ENCODE measurements at places on chromosomes 13 and 19. TPM values are rescaled to one million over a fixed set of nuclear protein-coding genes. Genes with fewer than 3 reads are reported as not detected.

The SBSN gene
- polyA plus RNA-seq, result 1.1 TPM

The SPACA4 gene
- polyA plus RNA-seq, result not detected

The CYP2F1 gene
- polyA plus RNA-seq, result not detected

The SIGLECL1 gene
- not detected for polyA plus RNA-seq

The GRK1 gene
- polyA plus RNA-seq, result not detected

The RASIP1 gene
- 44.9 TPM for polyA plus RNA-seq

The NLRP9 gene
- not detected for polyA plus RNA-seq

The ATP13A1 gene
- 17.3 TPM for polyA plus RNA-seq

The GPR12 gene
- polyA plus RNA-seq, result 0.05 TPM

The NANOS3 gene
- not detected for polyA plus RNA-seq

DNA sequence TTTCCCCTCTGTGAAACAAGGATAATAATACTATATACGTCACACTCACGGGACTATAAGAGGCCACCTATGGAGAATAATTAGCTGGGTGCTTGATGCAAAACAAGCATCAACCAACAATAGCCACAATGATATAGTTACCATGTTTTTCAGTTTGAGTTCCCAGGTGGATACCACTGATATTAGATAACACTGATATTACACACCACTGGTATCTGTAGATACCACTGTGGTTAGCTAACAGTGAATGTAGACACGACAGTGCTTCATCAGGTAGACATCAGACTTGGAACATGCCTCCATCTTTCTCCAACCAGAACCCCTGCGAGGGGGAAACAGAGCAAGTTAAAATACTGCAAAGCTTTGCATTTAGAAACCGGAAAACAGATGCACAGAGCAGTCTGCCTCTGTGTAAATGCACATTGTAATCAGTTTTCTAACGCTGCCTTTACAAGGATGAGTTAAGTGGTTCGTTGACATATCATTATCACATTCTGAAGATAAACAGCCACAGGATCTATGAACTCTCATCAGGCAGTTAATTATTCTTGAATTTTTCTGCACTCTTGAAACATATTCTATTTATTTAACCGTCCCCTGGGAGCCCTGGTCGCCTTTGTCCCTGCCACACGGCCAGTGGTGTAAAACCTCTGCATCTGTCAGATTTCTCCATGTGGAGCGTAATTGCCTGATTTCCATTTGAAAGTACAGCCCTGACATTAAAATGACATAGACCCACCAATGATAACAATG, 80.7 kb downstream of the RNASEH2B start:
- H3K36me3 ChIP-seq, result no peaks in the 10 kb centered on the region
- no peak overlapping the region for H3K4me3 ChIP-seq
- H3K27ac ChIP-seq, result no peak overlapping the region
- H3K4me1 ChIP-seq, result peaks cover 43% of the 10 kb centered on the region
- no peaks in the 10 kb centered on the region for H3K27me3 ChIP-seq

DNA sequence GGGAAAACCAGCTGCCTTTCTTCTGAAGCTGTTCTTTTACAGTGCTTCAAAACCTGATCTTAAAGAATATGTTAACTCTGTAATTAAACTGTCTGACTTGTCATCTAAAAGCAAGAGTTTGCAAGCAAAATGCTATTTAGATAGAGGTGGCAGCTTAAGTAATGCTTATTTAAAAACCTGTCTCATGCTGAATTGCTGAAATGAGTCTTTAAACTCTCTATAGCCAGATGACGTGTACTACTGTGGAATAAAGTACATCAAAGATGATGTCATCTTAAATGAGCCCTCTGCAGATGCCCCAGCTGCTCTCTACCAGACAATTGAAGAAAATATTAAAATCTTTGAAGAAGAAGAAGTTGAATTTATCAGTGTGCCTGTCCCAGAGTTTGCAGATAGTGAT, 22.9 kb downstream of the ITM2B start:
- no peaks in the 10 kb centered on the region for H3K27me3 ChIP-seq
- H3K36me3 ChIP-seq, result peaks cover 75% of the 10 kb centered on the region
- peaks cover 67% of the 10 kb centered on the region for H3K4me1 ChIP-seq

- no peak overlapping the region for H3K27ac ChIP-seq
- H3K36me3 ChIP-seq, result peaks cover 89% of the 10 kb centered on the region
- H3K4me1 ChIP-seq, result no peaks in the 10 kb centered on the region
- H3K4me3 ChIP-seq, result no peak overlapping the region
- no peaks in the 10 kb centered on the region for H3K27me3 ChIP-seq
Observed at GRCh38 chr13:110206185-110206584, 100.8 kb downstream of the COL4A1 start.

DNA sequence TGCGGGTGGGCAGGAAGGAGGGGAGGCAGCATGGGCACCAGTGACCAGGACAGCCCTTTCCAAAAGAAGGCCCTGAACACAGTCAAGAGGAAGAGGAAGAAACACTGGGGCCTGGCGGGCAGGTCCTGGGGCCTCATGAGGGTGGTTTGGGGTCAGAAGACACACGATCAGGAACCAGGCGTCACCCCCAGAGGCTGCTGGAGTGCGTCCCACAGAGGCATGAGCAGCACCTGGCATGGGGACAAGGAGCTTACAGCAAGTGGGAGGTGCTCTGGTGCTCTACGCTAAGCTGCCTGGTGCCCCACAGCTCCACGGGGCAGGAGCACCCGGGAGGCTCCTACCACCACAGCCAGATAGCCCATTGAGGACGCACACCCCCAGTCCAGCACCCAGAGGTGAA, 20.0 kb downstream of the ELL start:
- no peak overlapping the region for H3K4me3 ChIP-seq
- H3K36me3 ChIP-seq, result no peaks in the 10 kb centered on the region
- H3K4me1 ChIP-seq, result peaks cover 95% of the 10 kb centered on the region

GRCh38 chr19:19528721-19529490, at the start of gene YJEFN3:
YJEFN3 (plus strand) TSS chr19:19528911; CDS start chr19:19528933, 22 bp downstream.
- no peaks in the 10 kb centered on the region for H3K27me3 ChIP-seq
- no peak within 1 kb of the TSS for H3K4me3 ChIP-seq
- no peak for DNase-seq
- no peak within 1 kb of the TSS for H3K27ac ChIP-seq
- H3K4me1 ChIP-seq, result peaks cover 50% of the 10 kb centered on the region

- H3K36me3 ChIP-seq, result no peaks in the 10 kb centered on the region
- H3K4me1 ChIP-seq, result peaks cover 51% of the 10 kb centered on the region
- H3K4me3 ChIP-seq, result peak within 1 kb of the TSS; percentile 20
- no peak within 1 kb of the TSS for H3K27ac ChIP-seq
- no peak for DNase-seq
Observed at GRCh38 chr19:10517361-10517759, at the start of gene S1PR5. S1PR5 (minus strand) TSS chr19:10517447; CDS start chr19:10515011, 2,436 bp downstream.

DNA sequence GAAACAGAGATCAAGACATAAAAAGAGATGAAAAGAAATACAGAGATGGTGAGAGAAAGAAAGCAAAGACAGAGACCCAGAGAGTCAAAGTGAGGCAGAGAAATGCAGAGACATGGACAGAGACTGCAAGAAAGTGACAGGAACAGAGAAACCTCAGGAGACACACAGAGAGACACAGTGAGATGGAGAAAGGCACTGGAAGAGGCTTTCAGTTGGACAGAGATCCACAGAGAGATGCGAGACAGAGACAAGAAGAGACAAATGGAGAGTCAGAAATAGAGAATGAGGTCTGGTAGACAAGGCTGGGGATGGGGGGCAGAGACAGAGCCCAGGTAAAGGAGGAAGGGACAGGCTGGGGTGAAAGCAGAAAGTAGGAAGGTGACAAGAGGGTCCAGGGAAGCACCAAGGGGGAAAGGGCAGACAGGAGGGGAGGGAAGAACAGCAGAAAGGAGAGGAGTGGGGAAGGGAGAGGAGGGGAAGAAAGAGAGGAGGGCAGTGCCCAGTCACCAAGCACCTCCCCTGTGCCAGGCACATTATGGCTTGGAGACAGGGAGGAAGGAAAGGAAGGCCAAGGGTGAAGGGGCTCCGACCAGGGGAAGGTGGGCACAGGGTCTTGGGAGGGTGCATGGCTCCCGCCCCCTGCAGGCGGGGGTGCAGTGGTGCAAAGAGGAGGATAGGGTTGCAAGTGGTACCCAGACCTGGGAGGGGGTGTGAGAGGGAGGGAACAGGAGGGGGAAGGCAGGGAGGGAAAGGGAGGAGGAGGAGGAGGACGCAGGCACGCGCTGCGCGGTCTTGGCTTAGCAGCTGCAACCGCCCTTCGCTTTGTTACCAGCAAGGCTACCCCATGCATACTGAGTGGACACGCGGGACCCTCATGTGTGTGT, 38.4 kb downstream of the DEDD2 start:
- H3K36me3 ChIP-seq, result no peaks in the 10 kb centered on the region
- peak; percentile 31 for DNase-seq
- H3K27me3 ChIP-seq, result peaks cover 63% of the 10 kb centered on the region
- no peak overlapping the region for H3K4me3 ChIP-seq
- no peak overlapping the region for H3K27ac ChIP-seq

DNA sequence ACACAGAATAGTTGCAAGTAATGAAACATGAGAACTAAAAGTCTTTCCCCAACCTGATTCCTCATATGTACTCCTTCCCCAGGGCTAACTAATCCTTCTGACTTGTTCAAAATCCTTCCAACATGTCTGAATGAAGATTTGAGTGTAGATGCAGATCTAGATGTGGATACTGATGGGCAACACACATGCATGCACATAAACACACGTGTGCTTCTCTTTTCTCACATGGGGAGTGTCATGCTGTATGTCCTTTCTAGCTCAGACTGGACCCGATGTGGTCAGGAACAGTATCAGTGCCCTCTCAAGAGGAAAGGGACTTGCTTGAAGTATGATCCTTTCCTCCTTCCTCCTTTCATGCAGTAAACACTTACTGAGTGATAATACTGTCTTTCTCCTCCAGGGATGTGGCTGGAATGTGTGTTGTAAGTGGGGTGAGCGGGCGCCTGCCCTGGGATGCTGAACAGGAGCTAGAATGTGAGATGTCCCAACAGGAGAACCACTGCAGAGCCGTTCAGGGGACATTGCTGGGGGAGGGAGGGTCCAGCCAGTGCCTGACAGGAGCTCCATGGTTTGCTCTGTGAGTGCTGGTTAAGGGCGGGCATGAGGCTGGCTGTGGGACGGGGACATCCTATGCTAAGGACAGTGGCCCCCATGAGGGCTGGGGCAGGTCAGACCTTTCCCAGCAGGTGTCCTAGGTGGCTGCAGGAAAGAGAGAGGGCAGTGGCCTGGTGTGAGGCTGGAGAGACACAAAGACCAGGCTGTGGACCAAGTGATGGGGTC, 146.9 kb downstream of the TEX29 start:
- no peak for DNase-seq
- H3K27me3 ChIP-seq, result peaks cover 79% of the 10 kb centered on the region
- H3K36me3 ChIP-seq, result no peaks in the 10 kb centered on the region
- H3K27ac ChIP-seq, result no peak overlapping the region

- peak within 1 kb of the TSS; percentile 96 for H3K27ac ChIP-seq
- H3K4me1 ChIP-seq, result peaks cover 78% of the 10 kb centered on the region
- DNase-seq, result no peak
- no peaks in the 10 kb centered on the region for H3K27me3 ChIP-seq
Observed at GRCh38 chr13:110306960-110307766, at the start of the genes COL4A1 and COL4A2. COL4A1 (minus strand) TSS chr13:110307157; CDS start chr13:110307027, 130 bp downstream. COL4A2 (plus strand) TSS chr13:110307284; CDS start chr13:110307904, 620 bp downstream.

- H3K27ac ChIP-seq, result no peak overlapping the region
- no peak overlapping the region for H3K4me3 ChIP-seq
- H3K36me3 ChIP-seq, result peaks cover 71% of the 10 kb centered on the region
- peak; percentile 50 for DNase-seq
- no peaks in the 10 kb centered on the region for H3K27me3 ChIP-seq
- peaks cover 22% of the 10 kb centered on the region for H3K4me1 ChIP-seq
Observed at GRCh38 chr19:55092423-55093318, 17.0 kb downstream of the EPS8L1 start.

DNA sequence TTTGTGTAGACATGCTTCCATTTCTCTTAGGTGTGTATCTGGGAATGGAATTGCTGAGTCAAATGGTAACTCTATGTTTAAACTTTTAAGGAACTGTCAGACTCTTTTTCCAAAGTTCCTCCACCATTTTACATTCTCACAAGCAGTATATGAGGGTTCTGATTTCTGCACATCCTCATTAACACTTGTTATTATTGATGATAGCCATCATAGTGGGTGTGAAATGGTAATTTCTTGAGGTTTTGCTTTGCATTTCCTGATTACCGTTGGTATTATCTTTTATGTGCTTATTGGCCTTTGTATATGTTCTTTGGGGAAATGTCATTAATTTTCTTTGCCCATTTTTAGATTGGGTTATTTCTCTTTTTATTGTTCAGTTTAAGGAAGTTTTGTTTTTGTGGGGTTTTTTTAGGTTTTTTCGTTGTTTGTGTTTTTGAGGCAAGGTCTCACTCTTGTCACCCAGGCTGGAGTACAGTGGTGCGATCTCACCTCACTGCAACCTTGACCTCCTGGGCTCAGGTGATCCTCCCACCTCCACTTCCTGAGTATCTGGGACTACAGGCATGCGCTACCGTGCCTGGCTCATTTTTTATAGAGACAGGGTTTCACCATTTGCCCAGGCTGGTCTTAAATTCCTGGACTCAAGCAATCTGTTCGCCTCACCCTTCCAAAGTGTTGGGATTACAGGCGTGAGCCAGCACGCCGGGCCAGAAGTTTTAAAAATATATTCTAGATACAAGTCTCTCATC, 34.3 kb downstream of the NAA16 start:
- no peak overlapping the region for H3K4me3 ChIP-seq
- H3K4me1 ChIP-seq, result peaks cover 17% of the 10 kb centered on the region
- H3K36me3 ChIP-seq, result peaks cover 48% of the 10 kb centered on the region

- H3K27ac ChIP-seq, result no peak overlapping the region
- peaks cover 38% of the 10 kb centered on the region for H3K4me1 ChIP-seq
- DNase-seq, result peak; percentile 65
- no peaks in the 10 kb centered on the region for H3K36me3 ChIP-seq
Observed at GRCh38 chr13:61415058-61415721, 459 bp downstream of the PCDH20 start.

DNA sequence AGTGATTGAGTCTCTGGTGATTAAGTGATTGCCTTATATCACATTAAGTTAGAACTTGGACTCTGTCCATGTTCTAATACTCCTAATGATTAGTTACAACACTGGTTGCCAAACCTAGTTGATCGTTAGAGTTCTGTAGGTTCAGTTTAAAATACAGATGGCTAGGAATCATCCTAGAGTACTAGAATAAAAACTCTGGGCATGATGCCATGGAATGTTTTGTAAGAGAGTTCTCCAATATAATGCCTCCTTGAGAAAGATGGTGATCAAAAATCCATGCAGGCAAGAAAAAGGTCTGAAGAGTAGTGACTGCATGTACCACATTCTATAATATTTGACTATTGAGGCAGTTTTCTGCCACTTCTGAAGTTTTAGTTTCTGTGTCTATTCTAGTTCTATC, 176.3 kb downstream of the GPC5 start:
- no peaks in the 10 kb centered on the region for H3K36me3 ChIP-seq
- H3K4me3 ChIP-seq, result no peak overlapping the region
- DNase-seq, result no peak
- no peaks in the 10 kb centered on the region for H3K4me1 ChIP-seq
- no peaks in the 10 kb centered on the region for H3K27me3 ChIP-seq
- H3K27ac ChIP-seq, result no peak overlapping the region
